ENCODE measurements at places on chromosomes 12 and 14.

DNA sequence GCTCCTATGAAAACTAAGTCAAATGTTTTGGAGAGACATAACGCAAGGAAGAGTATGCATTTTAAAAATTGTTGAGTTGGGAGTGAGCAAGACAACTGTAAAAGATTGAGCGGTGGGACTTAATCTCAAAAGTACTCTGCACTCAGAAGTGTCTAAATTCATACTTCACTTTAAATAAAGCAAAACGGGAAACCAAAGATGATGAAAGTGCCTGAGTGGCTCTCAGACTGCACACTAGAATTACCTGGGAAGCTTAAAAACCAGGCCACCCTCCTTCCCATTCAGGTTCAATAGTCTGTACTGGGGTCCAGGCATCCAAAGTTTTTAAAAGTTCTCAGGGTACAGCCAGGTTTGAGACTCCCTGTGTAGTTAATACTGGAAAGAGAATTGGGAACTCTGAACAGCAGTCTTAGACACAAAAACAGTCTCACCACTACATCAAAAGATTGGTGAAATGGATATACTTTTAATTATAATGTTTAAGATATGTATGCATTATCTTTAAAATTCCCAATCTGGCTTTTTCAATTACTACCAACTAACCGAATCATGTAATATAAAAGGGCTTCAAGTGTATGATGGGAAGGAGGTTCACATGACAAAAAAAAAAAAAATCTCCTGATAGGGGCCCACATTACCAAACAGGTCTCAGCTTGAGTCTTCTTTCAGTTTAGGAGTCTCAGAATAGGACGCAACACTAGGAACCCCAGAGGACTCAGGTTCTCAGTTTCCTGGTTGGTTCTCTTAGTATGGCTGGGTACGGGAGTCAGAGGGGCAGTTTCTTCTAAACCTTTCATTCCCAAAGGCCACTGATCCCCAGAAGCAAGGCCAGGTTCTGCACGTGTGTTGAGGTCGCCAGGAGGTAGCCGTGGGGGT, 1.0 kb downstream of the HOMEZ start:
- peak; percentile 15 for DNase-seq

DNA sequence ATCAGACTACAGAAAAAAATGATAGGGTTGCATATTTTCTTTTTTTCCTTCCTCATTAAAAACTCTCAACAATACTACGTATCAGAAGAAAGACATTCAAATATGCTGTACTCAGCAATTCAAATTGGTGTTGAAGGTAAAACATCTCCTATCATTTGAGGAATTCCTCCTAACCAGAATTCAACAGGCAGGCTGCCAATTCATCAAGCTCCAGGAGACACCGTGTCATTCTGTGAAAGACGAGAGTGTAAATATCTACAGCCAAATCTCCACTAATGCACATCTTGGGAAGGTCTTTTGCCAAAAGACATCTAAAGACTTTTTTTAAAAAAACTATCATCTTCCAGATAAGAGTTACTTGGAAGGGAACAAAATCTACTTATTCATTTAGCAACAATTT, 26.6 kb downstream of the NT5DC3 start:
- DNase-seq, result no peak

DNA sequence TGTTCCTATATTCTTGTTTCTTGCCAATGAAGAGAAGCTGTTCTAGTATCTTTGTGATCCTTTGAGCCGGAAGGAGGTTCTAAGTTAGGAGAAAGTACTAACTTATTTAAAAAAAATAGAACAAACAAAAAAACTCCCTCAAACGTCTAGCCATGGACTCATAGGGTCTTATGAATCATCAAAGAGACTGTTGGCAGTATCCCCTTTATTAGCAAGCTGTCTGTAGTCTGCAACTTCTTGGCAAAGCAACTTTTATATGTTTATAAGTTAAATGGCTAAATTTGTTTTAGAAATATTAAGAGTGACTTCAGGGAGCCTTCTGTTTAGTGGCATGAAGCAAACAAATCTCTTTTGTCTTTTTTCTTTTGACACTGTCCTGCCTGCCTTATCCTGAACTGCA, 291.9 kb downstream of the FUT8 start:
- no peak for DNase-seq

DNA sequence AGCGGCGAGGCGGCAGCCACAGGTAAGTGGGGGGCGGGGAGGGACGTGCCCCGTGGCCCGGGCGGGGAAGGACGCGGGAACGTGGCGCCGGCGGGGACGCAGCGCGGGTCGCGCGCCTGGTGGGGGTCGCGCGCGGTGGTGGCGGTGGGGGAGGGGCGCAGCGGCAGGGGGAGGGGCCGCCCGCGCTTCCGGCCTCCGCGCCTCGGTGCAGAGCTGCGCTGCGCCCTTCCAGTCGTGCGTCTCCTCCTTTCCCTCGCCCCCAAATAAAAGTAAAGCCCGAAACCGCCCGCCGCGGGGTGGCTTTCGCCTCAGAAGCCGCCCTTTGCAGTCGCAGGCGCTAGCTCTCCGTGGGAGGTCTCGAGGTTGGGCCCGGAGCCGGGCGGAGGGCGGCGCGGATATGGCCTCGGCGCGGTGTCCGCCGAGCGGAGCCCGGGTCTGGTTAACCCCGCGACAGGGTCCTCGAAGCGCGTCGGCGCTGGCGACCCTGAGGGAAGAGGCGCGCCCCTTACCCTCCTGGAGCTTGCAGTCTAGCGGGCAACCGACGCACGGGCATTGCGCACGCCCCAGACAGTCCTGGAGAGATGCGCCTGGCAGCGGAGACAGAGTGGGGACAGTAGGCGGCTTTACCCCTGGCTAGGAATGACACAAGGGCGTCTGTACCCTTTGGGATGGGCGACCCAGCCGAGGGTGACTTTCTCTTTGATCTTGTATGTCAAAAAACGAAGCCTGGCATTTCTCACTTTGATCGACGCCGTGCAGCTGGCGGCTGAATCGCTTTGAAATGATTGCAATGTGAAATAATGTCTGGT, 589 bp downstream of the ATF1 start:
- DNase-seq, result peak; percentile 83

- DNase-seq, result no peak
Measured at GRCh38 chr12:88958946-88959345, 378.7 kb upstream of the KITLG start.

- DNase-seq, result no peak
Measured at GRCh38 chr14:67602995-67603545, 3.0 kb upstream of the PIGH start.

DNA sequence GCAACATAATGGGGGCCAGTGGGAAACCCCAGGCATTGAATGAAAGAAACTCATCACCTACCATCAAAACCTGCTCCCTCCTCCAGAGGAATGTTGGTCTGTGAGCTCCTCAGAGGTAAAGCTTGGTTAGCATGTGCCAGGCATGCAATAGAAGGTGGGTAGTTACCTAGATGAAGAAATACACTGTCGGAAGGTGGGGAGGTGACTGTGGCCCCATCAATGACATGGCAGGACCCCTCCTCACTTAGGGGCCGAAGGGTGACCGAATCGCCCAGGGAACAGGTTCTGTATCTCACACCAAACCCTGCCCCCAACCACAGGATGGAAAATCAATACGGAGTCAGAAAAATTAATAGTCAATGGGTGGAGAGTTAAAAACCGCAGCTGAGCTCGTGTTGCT, 135.6 kb downstream of the BCL11B start:
- no peak for DNase-seq

DNA sequence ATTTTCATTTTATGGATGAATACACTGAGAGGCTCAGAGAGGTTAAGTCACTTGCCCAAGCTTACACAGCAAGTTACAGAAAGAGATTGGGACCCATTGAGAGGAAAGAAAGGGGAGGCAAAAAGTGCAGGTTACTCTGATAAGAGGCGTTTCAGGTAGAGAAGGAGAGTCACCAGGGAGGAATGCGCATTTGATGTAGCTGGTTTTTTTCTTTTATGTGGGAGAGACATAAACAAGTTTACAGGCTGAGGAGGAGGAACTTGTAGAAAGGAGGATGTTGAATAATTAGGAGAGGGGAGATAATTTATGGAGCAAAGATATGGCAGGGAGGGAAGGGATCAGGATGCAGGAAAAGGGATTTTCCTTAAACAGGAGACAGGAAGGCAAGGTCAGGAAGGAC, 297.0 kb downstream of the PCNX1 start:
- no peak for DNase-seq

DNA sequence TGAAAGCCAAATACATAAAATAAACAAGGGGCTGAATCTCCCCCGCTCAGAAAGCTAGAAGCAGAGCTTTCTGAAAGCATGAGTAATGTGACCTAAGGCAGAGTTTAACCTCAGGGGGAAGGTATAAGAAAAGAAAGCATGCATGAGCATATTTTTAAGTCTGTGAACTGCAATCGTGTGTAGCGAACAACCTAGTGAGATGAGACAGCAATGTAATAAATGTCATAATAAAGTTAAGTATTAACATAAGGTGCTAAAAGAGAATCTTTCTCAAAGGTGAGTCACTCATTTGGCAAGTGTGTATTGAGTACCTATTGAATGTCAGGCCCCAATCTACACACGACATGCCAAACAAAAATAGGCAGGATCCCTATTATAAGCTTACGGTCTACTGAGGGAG, 14.2 kb upstream of the WDR20 start:
- no peak for DNase-seq

DNA sequence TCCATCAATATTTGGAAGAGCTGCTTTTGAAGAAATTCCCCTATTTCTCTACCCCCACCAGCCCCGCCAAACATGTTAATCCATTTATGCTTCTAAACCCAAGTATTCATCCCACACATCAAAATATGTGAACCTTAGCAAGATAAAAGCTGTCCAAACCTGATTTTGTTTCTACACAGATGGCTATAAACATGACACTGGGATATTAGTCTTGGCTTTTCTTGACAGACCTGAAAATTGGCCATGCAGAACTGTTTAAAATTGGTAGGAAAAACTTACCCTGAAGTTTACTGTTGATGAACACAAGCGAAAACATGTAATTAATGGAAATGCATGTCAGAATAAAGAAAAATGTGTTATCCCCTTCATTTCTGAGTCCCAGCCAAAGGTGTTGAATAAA, 370.0 kb downstream of the EGLN3 start:
- DNase-seq, result no peak

- DNase-seq, result no peak
Measured at GRCh38 chr12:6073426-6073825, 51.0 kb downstream of the VWF start.

GRCh38 chr14:104931304-104931770, 6.7 kb downstream of the PLD4 start:
- no peak for DNase-seq

GRCh38 chr12:108625228-108625627, 8.5 kb downstream of the SELPLG start:
- no peak for DNase-seq

GRCh38 chr12:105100207-105100985, 7.1 kb upstream of the WASHC4 start:
- DNase-seq, result no peak

DNA sequence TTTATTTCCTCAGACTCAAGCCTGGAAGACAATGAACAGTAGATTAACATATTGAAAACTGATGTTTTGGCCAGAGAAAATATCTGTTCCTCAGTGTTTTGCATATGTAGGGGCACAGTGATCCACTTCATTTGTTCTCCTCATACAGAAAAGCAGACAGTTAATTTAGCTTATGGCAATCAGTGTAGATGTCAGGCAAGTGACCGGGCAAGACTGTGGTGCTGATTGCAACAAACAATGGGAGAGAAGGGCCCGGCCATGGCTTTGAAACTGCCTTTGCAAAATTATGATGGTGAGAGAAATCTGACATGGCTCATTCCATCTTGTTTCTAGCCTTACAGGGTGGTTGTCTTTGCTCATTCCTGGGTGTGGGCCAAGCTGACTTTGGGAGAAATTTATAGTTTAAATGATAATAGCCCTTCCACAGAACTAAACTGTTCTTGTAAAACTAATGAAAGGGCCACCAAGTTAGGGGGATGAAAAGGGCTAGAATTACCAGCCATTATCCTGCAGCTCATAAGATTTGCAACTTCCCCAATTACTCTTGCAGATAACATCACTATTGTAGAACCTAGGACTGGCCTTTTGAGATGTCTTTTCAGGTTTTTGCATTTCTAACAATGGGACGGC, 220.3 kb downstream of the KTN1 start:
- DNase-seq, result no peak

DNA sequence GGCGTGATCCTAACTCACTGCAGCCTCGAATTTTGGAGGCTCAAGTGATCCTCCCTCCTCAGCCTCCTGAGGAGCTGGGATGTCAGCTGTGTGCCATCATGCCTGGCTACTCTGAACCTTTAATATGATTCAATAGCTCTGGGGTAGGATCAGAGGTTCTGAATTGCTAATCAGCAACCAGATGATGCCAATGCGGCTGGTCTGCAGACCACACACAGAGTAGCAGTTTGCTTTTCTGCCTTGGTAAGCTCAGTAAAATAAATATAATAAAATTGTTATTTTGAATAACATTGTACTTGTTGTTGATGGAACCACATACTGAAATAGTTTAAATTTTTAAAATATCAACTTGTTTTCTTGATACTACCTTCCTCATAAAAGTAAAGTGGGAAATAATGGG, 86.6 kb downstream of the NTN4 start:
- DNase-seq, result no peak

- no peak for DNase-seq
Measured at GRCh38 chr14:35298351-35298750, 6.2 kb downstream of the PSMA6 start.

GRCh38 chr12:95944108-95944704, 1.1 kb downstream of the AMDHD1 start:
- no peak for DNase-seq

DNA sequence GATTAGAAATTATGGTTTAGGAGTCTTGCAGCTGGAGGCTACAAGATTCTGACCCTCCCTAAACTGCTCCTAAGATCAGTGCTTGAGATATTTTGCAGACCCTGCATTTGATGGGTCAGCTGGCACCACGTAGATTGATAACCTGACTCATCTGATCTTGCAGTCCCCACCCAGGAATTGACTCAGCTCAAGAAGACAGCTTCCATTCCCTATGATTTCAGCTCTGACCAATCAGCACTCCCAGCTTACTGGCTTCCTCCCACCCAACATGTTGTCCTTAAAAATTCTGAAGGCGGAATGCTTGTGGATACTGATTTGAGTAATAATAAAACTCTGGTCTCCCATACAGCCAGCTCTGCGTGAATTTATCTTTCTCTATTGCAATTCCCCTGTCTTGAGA, 23.2 kb upstream of the MTHFD1 start:
- DNase-seq, result no peak

DNA sequence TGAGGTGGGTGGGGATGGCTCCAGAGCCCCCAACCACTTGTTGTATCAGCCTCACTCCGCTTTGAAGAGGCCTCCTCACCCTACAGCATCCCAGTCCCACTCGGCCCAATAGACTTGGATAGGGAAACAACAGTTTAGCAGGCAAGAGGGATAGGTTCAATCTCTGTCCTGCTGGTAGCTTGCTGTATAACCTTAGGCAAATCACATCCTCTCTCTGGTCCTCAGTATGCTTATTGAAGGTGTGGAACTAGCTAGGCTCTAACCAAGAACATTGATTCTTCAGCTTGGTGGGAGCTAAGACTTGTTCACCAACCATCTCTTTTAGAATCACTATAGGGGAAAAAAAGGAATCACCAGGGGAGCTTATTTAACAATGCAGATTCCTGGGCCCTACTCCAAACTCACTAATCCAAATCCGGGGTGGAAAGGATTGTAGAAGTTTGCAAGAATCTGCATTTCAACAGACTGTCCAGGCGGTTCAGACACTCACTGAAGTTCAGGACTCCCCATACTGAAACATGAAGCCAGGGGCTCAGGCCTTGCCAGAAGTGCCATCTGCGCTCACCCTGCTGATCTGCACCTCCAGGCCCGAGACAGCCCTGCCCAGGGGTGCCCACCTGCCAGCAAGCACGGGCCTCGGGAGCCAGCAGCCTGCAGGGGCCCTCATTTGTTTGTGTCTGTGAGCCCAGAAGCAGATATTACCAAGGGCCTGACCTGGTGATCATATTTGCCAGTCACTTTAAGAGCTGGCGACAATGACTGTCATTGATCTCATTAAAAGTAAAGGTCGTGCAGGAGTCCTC, 113.0 kb downstream of the ADCK1 start:
- no peak for DNase-seq
